ENCODE measurements at places on chromosomes 11 and 22.
A peak's percentile ranks its signal among the peaks of the same experiment; 100 is the strongest.

DNA sequence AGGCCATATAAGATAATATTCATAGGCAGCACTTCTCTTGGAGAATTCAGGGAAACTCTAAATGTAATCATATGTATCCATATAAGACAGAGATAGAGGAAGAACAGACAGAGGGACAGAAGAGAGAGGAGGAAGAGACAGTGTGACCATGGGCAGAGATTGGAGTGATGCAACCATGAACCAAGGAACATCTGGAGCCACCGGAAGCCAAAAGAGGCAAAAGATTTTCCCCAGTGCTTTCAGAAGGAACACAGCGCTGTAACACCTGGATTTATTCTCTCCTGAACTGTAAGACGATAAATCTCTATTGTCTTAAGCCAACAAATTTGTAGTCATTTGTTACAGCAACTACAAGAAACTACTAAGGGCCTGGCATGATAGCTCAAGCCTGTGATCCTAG, 57.7 kb downstream of the GAB2 start:
- DNase-seq = no peak

GRCh38 chr22:37295213-37295886, 13.0 kb downstream of the CYTH4 start:
- DNase-seq = no peak

DNA sequence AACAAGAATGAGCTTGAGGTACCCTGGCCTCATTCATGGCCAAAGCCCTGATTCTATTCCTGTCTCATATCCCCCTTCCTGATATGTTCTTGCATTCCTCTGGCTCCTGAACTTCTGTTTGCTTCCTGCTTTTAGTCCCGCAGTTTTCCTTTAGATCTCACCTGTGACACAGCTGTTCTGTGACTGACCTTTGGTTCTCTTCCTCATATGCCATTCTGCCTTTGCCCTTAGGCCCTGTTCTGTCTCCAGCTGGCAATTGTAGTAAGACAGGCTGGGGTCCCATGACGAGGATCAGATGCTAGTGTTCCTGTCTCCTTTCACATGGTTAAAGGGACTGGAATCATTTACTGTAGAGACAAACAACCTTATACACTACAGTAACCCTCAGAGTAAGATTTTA, 59.0 kb upstream of the PDE3B start:
- DNase-seq = no peak

DNA sequence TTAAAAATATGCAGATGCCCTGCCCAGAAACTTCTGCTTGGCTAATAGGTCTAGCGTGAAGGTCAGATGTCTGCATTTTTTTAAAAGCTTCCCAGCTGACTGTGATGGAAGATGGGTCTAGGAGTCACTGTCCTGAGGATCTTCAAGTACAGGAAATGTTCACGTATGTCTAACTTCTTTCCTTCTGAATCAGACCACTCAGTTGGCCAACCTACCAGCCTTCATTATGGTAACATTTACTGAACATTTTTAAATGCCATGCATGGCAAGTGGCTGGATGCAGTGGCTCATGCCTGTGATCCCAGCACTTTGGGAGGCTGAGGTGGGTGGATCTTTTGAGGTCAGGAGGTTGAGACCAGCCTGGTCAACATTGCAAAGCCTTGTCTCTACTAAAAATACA, 1.1 kb upstream of the PRG2 start:
- DNase-seq = no peak

GRCh38 chr11:114774599-114775361, 96.5 kb downstream of the NXPE2 start:
- peak; percentile 24 for DNase-seq

GRCh38 chr22:48137640-48138039, 1375.2 kb downstream of the TBC1D22A start:
- no peak for DNase-seq

GRCh38 chr11:44681698-44682097, 45.1 kb upstream of the TSPAN18 start:
- peak; percentile 51 for DNase-seq

DNA sequence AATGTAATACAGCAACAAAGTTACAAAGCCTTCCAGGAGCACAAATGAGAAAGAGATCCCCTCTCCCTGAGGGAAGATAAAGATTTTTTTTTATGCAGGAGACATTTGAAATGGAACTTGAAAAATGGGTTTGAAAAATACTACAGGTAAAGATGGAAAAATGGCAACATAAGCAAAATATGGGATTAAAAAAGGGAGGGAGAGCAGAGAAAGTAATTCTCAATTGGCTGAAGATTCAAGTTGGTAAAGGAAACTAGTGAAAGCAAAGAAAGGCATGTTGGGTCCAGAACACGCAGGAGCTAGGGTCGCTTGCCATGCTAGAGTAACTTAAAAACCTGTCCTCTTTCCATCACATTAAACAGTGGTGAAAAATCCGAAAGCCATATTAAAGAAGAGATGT, 1.5 kb downstream of the ZW10 start:
- DNase-seq = no peak

- no peak for DNase-seq
These were observed 69.5 kb upstream of the SORL1-AS1 start for GRCh38 chr11:121522043-121522941.

DNA sequence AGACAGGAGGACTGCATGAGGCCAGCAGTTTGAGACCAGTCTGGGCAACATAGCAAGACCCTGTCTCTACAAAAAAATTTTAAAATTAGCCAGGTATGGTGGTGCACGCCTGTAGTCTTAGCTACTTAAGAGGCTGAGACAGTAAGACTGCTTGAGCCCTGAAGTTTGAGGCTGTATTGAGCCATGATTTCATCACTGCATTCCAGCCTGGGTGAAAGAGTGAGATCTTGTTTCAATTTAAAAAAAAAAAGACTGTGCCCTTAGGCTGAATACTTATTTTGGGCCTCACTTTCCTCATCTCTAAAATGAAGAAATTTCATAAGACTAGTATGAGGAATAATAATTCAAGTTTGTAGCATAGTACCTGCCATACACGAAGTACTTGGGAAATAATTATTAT, 6.9 kb downstream of the AQP11 start:
- no peak for DNase-seq

- no peak for DNase-seq
These were observed 51.3 kb upstream of the SESN3 start for GRCh38 chr11:95282291-95282751.

GRCh38 chr11:129248618-129249017, 56.5 kb upstream of the ARHGAP32 start:
- no peak for DNase-seq

DNA sequence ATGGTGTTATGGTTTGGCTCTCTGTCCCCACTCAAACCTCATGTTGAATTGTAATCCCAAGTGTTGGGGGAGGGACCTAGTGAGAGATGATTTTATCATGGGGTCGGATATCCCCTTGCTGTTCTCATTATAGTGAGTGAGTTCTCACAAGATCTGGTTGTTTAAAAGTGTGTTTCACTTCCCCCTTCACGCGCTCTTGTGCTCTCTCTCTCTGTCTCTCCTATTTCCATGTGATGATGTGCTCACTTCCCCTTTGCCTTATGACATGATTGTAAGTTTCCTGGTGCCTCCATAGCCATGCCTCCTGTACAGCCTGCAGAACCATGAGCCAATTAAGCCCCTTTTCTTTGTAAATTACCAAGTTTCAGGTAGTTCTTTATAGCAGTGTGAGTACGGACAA, 765.1 kb downstream of the KCNA4 start:
- DNase-seq = no peak

DNA sequence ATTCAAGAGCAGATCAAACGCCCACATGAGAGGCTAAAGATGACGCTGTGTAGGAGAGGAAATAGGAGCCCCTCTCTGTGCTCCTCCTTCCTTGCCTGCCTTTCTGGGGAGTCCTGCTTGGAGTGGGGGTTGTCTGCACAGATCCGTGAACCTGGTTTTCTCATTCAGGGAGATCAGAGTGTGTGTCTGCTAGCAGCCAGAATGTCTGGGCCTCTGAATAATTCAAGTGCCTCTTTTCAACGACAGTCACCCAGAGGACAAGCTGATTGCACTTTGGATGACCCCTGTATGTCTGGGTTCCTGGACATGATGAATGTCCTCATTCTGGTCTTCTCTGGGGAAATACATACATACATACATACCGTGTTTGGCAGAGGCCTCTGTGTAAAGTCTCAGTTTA, 592.5 kb upstream of the B3GAT1 start:
- no peak for DNase-seq

- no peak for DNase-seq
These were observed 39.5 kb downstream of the MTMR2 start for GRCh38 chr11:95884376-95884775.

- DNase-seq = no peak
These were observed 1.1 kb upstream of the BMAL1 start for GRCh38 chr11:13276454-13276831.

DNA sequence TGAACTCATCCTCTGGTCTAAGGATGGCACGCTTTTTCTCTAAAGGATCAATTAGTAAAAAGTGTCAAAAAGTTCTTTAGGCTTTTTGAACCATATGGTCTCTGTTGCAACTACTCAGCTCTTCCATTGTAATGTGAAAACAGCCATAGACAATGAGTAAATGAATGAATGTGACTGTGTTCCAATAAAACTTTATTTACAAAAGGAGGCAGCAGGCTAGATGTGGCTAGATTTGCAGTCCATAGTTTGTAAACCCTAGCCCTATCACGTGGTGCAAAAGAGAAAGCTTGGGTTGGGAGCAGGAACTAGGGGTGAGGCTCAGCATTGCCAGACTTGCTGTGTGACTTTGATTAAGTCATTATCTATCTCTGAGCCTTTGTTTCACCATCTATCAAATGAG, 5.4 kb upstream of the NPAS4 start:
- no peak for DNase-seq

GRCh38 chr11:43732225-43732624, 51.7 kb downstream of the HSD17B12 start:
- DNase-seq = no peak

GRCh38 chr11:94678236-94678635, 89.9 kb upstream of the AMOTL1 start:
- no peak for DNase-seq

DNA sequence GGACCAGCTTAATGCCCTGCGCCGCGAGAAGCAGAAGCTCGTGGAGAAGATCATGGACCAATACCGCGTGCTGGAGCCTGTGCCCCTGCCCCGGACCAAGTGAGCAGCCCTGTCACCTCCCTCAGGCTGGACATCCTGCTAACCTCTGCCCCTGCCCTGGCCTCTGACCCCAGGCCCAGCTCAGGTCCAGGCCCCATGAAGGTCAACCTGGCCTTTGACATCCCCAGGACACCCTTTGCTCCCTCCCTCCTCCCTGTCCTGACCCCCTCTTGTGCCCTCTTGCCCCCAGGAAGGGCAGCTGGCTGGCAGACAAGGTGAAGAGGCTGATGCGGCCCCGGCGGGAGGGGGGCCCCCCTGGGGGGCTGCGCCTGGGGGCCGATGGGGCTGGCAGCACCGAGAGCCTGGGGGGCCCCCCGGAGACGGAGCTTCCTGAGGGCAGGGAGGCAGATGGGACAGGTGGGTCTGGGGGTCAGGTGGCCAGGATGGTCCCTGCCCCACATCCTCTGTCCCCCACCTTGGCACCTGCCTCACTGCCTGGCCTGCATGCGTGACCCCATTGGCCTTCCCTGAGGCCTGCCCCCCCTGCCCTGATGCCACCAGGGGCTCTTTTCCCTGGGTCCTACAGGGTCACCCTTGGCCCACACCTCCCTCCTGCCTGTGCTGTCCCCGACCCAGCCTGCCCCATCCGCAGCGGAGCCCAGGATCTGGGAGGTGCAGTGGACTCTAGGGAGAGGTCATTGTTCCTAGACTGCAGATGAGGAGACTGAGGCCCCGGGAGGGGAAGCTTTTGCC, 5.1 kb upstream of the RPS6KA4 start:
- DNase-seq = no peak

- no peak for DNase-seq
These were observed 11.3 kb downstream of the CECR2 start for GRCh38 chr22:17380359-17381087.

GRCh38 chr11:124670732-124671131, 2.8 kb downstream of the SIAE start:
- DNase-seq = no peak

DNA sequence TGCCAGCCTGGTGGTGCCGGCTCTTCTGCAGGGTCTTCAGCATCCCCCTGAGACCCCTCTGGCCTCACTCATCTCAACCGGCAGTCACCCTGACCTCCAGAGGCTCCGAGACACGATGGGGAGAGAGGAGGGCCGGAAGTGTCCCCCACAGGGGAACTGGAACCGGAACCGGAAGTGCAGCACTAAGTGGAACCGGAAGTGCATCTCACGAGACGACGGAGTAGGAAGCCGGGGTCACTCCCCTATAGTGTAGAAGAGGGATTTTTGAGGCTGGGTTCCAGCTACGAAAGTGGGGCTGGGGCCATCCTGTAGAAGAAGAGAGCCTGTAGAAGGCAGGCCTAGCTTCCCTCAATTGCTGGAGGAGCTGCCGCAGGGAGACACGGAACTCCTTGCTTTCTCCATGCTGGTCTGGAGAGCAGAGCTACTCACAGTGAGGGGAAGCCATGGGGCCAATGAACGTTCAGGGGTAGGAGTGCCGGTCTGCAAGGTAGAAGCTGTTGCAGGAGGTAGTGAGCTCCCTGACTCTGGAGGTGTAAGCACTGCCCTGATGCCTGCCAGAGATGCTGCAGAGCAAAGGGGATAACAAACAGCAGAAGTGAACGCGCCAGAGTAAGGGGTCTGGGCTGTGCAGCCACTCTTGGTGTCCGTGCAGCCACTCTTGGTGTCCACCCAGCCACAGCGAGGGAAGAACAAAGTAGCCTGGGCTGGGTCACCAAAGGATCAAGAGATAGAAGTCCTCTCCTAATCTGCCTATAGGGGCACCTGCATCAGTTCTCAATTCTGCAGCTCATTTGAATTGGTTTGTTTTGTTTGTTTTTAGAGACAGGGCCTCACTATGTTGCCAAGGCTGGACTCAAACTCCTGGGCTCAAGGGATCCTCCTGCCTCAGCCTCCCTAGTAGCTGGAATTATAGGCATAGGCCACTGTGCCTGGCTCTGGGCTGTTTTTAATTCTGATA, 21.9 kb downstream of the SCUBE1 start:
- DNase-seq = no peak

- no peak for DNase-seq
These were observed 16.2 kb downstream of the PLEKHB1 start for GRCh38 chr11:73662445-73663157.

- DNase-seq = peak; percentile 83
These were observed 25.0 kb upstream of the SUSD2 start for GRCh38 chr22:24156141-24156912.

- no peak for DNase-seq
These were observed 7.8 kb upstream of the RTL6 start for GRCh38 chr22:44505796-44506354.
